ENCODE measurements at places on chromosomes 4 and X. TPM values are rescaled to one million over a fixed set of nuclear protein-coding genes. Genes with fewer than 3 reads are reported as not detected.
A peak's percentile ranks its signal among the peaks of the same experiment; 100 is the strongest.

DNA sequence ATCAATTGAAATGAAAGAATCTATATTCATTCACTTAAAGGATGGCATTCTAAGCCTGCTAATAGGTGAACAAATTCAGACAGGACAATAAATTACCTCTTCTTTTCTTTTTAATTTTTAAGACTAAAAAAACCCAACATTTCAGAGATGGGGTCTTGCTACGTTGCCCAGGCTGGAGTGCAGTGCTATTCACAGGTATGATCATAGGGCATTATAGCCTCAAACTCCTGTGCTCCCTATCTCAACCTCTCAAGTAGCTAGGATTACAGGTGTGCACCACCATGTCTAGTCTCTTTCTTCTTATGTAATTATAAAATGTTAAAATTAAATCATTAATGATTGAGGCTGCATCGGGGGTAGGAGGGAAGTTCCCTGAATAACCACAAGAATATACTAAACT lies 52.5 kb upstream of the PDLIM5 start:
- DNase-seq, result no peak

DNA sequence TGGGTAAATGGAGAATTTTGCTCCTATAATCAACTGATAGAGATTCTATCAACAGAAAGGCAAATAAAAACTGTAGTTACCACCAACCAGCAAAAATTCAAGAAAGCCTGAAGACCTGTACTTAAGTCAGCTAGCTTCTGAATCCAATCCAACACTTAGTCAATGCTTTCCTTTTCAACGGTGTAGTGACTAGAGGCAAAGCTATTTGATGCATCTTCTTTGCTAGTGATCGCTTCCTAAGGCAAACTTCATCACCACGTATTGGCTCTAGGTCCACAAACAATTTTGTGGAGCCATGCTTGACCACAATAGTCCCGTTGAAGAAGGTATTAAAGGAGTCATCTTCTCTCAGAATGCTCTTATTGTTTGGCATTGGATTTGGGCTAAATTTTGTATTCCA lies 25.0 kb upstream of the UBA6 start:
- DNase-seq, result no peak

DNA sequence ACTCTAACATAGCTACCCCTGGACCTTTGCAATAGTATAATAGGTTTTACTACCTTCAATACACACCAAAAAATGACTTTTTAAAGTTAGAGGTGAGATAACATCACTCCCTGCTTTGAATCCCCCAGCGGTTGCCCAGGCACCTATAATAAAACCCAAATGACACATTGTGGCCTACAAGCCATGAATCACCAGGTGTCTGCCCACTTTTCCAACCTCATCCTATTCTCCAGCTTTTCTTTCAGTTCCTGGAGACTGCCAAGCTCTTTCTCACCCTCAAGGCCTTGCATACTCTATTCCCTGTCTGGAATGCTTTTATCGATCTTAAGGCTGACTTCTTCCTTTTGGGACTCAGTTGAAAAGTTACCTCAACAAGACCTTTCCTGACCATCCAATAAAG lies 16.4 kb upstream of the PRSS48 start:
- DNase-seq, result no peak

- DNase-seq, result no peak
Measured at GRCh38 chr4:145154573-145154972, 25.8 kb downstream of the OTUD4 start.

DNA sequence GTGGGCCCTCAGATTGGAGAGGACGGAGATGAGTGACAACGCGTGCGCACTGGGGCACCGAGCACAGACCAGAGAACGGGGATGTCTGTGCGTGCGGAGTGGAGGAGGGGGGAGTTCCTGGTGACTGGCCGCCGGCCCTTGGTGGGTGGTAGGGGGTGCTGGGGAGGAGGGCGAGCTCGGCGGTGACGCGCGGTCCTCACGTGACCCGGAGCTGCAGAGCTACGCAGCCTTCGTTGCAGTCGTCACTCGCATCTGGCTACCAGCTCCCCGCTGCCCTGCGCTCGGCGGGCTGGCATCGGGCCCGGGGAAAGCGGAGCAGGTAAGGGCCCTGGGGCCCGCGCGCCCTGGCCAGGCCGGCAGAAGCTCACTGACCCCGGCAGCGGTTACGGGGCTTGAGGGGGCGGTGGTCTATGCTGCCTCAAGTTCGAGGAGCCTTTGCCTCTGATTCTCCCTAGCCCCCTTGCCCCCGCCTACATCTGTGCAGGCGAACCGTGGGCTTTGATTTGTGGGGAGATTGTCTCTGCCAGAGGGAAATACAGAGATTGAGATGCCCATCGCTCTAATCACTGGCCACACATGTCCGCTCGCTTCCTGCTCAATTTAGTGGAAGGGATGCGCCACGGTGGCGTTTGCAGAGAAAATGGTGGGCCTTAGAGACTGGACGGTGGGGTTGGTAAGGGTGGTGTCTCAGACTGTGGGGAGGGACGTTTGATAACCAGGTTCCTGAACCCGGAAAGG lies at the start of gene ARMCX4:
Gene ARMCX4, plus strand, starts transcription at position 245 of the 738 bp plus-strand sequence. CDS start 3,134 bp downstream, outside the sequence.
- DNase-seq, result peak; percentile 14

GRCh38 chrX:10620121-10620699 lies at the start of gene MID1:
MID1 (minus strand) TSS chrX:10620585; CDS start chrX:10567547, 53,038 bp downstream.
- no peak for DNase-seq

DNA sequence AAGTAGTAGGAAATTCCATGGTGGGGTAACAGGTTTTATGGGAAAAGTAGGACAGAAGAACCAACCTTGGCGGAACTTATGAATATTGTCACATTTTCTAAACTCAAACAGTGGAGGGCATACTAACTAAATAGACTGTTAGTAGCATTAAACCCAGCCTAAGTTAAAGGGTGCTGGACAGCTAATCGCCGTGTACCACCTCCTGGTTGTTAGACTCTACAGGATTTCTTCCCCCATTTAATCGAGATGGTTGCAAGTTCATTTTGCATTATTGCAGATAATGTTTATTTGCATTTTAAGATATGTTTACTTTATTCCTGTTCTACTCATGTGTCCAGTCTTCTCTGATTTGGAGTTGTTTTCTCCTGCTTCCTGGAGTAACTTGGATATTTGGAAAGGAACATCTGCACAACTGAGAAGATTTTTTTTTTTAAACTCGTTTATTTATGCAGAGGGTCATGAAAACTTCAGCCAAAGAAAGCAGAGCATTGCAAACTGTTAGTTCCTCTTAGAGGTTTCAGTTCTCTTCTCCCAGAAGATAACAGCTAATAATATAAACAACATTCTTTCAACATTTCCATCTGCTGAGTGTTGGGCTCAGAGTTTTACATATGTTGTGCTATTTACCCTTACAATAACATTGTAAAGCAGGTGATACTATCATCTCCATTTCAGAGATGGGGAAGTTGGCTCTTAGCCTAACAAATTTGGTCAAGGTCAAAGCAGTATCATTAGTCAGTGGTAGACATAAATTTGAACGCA lies 51.5 kb upstream of the TBC1D9 start:
- no peak for DNase-seq

DNA sequence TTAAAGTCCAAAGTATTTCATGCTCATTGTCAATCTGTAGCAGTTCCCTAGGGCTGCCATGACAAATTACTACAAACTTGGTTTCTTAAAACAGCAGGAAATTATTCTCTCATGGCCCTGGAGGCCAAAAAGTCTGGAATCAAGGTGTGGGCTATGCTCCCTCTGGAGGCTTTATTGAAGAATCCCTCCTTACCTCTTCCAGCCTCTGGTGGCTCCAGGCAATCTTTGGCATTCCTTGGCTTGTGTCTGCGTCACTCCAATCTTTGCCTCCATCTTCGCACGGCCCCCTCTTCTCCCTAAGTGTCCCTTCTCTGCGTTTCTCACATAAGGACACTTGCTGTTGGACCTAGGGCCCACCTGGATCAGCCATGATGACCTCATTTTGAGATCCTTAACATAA lies 170.4 kb downstream of the SMIM20 start:
- DNase-seq, result no peak

DNA sequence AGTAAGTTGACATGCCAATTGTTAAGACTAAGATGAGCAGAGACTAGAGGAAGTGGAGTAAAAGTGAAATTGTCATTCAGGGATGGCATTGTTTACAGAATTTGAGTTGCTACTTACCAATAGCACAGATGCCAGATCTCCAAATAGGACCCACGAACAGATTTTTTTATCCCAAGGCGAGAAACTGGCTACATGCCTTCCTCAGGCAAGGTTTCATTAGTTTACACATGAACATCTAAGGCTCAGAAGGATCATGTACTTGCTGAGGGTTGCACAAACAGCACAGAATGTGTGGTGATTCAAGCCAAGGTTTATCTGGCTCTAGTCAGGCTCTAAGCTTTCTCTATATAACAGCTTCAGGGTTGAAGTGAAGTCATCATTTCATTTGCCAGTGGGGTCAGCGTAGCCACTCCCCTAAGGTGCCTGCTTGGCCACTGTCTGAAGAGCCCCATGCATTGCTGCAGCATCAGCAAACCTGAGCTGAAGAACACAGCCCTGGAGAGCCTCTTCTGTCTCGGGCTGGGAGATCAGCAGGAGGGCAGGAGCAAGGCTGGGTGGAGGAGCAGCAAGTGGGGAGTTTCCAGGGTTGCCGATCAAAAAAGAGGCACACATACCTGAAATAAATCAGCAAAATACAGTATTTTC lies 193.0 kb upstream of the LCORL start:
- no peak for DNase-seq

GRCh38 chr4:16745009-16745635 lies 153.3 kb downstream of the LDB2 start:
- no peak for DNase-seq

GRCh38 chr4:111434586-111434985 lies 710.7 kb upstream of the FAM241A start:
- no peak for DNase-seq

GRCh38 chrX:125291124-125291523 lies 28.5 kb upstream of the TEX13C start:
- DNase-seq, result no peak

GRCh38 chr4:15457406-15458201 lies 12.1 kb upstream of the CC2D2A start:
- DNase-seq, result no peak

DNA sequence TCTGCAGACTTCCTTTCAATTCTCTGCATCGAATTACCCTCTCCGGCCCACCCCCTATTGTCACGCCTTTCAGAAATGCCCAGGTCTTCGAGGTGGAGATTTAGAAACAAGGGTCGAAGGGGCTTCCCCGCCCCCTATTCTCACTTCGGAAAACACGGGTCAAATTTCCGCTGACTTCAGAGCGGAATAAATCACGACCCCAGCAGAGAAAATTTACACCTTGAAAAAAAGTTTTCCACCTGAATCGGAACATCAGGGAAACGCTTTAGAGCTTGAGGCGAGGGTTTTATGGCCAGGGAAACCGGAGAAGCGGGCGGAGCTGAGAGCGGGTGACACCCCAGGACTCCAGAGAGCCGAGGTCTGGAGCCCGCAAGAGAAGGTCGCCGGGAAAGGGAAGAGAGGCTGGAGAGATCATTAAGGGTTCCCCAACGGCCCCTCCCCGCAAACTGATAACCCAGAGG lies 1.6 kb downstream of the SHISA3 start:
- DNase-seq, result no peak

DNA sequence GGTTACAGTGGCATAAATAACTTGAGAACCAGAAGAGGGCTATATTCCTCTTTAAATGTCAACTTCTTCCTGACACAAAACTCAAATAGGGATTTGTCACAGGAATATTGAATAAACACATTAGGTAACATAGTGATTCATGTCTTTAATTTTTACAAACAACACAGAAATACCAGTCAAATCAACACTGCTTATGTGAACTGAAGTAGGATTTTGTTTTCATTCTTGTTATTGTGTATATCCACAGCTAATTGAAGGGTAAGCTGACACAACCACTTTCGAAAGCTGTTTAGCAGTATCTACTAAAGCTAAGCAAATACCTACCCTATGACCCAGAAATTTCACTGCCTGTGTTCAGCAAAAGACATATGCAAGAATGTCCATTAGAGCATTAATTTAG lies 120.4 kb upstream of the EOLA2 start:
- DNase-seq, result no peak

DNA sequence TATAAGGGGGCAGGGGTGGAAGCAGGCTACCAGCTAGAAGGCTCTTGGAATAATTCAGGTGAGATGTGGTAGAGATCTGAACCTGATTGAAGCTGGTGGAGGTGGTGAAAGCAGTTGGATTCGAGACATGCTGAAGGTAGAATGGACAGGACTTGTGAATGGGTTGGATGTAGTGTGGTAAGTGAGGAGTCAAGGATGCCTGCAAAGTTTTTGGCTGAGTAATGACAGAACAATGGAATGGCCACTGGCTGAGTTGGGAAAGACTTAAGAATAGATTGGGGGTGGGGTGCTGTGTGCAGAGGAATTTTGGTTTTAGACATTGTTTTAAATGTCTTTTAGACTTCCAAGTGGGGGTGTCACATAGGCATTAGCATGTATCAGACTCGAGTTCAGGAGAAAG lies 33.5 kb downstream of the HPF1 start:
- DNase-seq, result no peak

DNA sequence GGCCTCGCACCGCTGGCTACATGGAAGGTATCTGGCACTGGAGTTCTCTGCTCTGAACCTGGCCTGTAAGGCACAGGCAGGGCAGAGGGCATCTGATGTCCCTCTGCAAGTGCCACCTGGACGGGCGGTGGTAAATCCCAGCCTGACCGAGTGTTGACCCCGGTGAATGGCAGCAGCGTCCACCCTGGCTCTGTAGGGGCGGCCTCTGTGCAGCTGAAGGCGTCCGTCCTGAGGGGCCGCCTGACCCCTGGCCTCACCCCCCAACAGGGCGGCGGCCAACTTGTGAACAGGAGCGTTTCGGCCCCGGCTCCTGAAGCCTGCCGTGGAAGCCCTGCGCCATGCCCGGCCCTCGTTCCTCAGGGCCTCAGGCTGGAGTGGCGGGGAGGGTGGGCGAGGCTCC lies 51.4 kb downstream of the CPZ start:
- DNase-seq, result no peak

GRCh38 chr4:145541346-145541745 lies 59.7 kb downstream of the SMAD1 start:
- no peak for DNase-seq

DNA sequence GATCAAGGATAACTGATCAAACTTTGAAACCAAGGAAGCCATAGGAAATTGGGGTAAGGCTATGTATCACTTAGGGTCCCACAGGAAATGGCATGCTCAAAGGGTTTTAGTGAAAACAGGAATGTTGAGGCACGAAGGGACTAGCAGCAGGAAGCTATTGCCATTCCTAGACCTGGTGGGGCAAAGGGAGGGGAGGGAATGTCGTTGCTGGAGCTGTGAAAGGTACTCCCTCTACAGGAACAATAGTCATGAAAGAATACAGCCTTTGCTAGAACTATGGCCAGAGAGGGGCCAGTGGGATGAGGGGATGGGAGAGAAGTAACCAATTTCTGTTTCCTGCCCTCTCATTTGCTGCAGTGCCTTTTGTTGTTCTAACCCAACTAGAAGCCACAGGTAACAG lies 11.9 kb downstream of the REPS2 start:
- DNase-seq, result no peak

Gene PABPC1L2B
- not detected for total RNA-seq

Gene NDST4
- total RNA-seq, result not detected

Gene GABRB1
- total RNA-seq, result not detected

Gene USP26
- total RNA-seq, result not detected

Gene DUSP21
- not detected for total RNA-seq

Gene ESX1
- not detected for total RNA-seq

Gene SHROOM4
- total RNA-seq, result 0.06 TPM

Gene GASK1B
- not detected for total RNA-seq

Gene HSFX2
- total RNA-seq, result not detected

Data from T-cell (primary cell).